Stimulated activated CD4-positive, alpha-beta T cell treated with anti-CD3 and anti-CD28 coated beads, Interleukin-12 subunit alpha, Interleukin-12 subunit beta, amount 100 ng/mL, for 24 hours (primary cell): ENCODE measurements at places on chromosomes 16 and 17.

DNA sequence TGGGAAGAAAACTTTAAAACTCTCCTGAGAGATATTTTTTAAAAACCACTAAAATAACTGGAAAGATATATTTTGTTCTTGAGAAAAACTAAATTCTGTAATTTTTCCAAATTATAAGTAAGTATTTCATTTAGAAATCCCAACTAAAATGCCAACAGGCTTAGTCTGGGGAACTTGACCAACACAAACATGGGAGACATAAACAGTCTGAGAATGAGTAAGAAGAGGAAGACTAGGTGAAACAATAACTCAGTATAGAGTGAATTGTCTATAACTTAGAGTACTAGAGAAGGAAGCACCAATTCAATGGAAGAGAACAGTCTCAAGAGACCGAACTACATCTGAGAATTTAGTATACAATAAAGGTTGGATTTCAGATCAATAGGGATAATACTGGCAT, 2.9 kb downstream of the CMTM1 start:
- no peak for DNase-seq

GRCh38 chr16:66905633-66906539, 12.8 kb downstream of the CDH16 start:
- DNase-seq: no peak

DNA sequence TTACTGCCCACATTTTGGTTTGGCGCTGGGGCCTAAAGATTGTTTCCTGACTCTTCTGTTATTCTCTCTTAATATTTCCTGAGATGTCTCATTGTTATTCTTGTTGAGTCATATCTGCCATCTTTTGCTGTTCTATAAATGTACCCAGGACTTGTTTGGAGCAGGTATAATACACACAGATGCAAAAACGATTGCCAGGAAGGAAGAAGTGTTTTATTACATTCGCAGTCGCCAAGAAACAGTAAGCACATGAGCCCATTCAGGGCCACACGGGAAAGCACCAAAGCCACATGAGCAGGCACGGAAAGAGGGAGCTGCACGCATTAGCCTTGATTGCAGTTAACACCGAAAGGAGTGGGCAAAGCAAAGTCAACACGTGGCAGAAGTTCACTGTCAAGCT, 70.2 kb downstream of the ARHGAP44 start:
- no peak for DNase-seq

DNA sequence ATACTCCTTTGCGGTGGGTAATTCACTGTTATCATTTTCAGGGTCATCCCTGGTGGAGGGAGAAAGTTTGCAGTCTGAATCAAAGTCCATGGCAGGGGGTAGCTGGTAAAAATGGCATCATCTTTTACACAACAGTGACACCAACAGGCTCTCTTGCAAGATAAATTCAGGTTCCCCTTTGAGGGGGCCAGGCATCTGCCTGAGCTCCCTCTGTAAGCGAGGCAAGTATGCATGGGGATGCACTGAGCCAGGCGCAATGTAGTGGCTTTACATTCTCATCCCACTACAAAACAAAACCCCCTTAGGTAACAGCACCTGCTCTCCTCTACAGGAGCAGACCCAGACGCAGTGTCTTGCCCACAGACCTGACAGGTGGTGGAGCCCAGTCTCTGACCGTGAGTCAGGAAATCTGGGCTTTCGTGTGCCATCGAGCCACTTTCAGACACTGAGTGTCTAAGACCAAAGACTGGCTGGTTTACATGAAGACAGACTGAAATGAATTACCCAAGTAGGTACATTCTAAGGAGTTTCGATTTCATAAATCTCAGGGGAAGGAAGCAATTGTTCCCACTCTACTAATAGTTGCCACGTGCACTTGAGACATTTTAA, 17.7 kb downstream of the LITAFD start:
- no peak for DNase-seq

GRCh38 chr16:410516-411178, 9.0 kb downstream of the DECR2 start:
- no peak for DNase-seq

DNA sequence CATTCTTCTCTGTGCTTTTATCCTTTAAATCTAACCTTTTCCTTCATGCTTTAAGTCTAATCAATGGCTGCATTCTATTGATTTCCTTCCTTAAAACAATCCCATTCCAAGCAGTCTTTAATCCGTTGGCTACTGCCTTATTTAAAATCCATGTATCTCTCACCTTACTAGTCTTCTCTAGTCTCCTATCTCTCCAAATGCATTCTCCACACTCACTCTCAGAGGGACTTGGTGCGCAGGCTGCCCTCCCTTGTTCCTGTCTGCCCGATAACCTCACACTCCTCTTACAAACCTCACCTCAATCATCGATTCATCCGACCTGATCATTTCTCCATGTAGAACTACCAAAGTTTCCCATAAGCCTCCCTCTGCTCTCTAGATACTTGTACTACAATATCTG, 23.1 kb downstream of the PSMD12 start:
- DNase-seq: no peak

DNA sequence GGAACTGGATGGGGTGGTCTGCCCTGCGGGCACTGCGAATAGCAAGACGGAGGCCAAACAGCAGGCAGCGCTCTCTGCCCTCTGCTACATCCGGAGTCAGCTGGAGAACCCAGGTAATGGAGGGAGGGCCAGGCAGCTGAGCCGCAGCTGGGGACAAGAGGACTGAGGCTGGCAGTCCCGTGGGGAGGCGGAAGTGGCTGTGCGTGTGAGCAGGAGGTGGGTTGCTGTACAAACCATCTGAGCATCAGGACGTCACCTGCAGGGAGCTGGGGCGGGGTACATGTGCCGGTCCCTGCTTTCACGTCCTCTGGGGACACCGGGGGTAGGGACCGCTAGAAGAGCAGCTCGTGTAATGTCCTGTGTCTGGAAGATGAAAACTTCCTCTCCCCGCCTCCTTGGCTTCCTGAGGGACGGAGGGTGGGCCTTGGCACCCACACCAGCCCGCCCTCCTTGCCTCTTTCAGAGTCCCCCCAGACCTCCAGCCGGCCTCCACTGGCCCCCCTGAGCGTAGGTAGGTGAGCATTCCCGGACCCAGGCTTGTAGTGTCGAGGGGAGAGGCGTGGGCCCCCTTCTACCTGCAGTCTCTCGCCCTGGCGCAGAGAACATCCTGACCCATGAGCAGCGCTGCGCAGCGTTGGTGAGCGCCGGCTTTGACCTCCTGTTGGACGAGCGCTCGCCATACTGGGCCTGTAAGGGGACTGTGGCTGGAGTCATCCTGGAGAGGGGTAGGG, 3.7 kb downstream of the ADAD2 start:
- DNase-seq: no peak

DNA sequence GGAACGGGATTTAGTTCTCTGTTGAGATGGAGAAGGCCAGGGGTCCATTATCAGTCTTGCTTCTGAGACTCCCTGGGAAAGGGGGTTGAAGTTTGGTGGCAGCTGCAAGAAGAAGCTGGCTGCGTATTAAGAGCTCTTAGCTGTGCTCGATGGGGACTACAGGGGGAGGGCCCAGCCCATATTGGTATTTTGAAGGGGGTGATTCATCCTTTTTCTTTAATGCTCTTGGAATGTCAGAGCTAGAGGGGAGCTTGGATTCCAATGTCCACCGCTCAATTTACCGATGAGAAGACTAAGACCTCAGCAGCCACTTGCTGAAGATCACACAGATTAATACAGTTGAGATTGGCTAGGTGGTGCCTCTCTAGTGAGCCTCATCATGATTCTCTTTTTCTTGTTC, 5.0 kb downstream of the NOG start:
- DNase-seq: no peak

- no peak for DNase-seq
Measured at GRCh38 chr16:30407804-30408534, 563 bp downstream of the ZNF771 start.

DNA sequence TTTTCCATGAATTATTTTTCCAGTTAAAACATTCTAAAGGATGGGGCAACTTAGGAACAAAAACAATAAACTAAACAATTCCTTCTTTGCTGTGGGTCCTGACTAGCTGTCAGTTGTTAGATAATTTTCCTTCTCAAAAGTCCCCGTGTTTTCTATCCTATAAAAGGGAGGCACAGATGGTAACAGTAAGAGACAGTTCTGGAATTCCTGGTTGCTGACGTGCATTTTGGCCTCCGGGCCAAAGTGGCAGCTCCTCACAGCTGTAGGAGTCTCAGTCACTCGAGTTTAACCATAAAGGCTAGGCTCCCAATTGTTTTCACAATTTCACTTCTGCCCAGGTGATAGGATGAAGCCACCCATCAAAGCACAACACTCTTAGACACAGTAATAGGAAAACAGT, 77.0 kb upstream of the ZNF423 start:
- DNase-seq: no peak

GRCh38 chr16:84790301-84790700, 29.5 kb upstream of the CRISPLD2 start:
- DNase-seq: no peak

GRCh38 chr17:75344666-75345065, 55.4 kb upstream of the SLC25A19 start:
- no peak for DNase-seq

- DNase-seq: no peak
Measured at GRCh38 chr17:55283256-55283965, 18.7 kb downstream of the HLF start.

GRCh38 chr16:49836668-49837067, 19.2 kb downstream of the ZNF423 start:
- DNase-seq: no peak

GRCh38 chr17:31534223-31534888, 142.9 kb downstream of the RAB11FIP4 start:
- no peak for DNase-seq

DNA sequence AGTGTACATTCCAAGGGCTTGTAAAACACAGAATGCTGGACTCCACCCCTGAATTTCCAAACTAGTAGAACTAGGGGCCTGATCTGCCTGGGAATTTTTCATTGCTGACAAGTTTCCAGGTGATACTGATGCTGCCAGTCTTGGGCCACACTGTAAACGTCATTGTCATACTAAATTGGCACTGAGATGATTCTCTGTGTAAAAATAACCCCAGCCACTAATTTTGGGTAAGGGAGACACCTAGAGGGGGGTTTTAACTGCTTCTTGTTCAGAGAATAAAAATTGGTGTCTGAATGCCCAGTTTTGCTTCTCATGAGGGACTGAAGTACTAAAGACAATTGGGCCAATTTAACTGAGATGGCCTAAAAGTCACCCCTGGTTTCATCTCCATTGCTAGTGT, 5.0 kb upstream of the CDH13 start:
- no peak for DNase-seq

DNA sequence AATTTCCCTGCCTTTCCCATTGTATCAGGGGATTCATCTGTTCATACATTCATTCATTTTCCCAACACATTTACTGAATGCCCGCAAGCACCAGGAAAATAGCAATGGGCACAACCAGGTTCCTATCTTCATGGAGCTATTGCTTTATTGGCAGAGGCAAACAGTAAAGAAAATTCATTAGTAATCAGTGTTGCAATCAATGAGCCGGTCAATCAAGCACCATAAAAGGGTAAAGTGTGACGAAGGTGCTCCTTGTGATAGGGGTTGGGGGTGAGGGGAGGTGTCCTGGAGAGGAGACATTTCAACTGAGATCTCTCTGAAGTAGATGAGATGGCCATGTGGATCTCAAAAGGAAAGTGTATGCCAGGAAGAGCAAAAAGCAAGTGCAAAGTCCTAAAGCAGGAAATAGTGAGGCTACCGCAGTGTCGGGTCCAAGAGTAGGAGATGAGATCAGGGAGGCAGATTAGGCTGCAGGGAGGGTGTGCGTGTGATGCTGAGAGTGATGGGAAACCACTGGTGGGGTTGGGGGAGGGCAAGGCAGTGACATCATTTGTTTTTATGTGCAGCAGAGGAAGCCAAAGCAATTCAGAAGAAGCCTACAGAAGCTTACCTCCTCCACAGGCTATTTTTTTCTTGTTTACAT, 28.4 kb downstream of the CDH13 start:
- DNase-seq: peak; percentile 18

- DNase-seq: no peak
Measured at GRCh38 chr17:41480136-41480535, 815 bp downstream of the KRT35 start.

DNA sequence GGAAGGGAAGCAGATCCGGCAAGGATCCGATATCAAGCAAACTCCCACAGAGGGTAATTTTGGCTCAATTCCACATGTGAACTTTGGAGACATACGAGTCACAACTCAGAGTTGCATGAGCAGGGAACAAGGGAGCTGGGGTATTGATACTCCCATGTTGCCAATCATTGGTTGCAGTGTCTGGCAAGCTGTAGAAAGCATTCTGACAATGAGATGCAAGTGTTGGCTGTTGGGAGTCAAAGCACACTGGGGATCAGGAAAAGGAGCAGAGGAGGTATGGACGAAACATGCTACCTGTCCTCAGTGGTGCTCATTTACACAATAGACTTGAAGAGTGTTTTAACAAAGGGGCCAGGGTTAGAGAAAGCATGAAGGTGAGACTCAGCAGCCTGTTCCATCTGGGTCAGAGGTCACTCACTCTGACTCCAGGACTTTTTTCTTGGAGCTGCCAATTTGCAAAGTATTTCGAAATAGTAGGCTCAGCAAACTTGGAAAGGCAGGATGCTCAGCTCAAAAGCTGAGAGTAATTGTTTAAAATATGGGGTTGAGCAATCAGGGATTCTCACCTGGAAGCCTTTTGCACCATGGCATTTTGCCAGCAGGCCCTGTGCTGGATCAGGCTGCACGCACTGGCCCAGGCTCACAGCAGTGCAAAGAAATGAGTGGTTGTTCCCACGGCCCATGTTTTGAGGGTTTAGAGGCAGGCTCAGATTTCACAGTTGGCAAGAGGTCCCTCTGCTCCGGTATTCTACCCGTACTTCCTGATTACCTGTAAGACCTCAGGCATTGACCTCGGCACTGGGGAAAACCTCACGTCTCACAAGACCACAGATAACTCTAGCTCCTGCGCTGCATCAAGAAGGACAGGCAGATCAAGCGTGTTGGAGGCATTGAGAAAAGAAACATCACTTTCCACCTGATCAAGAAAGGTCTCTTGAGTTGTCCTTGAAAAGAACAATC, 17.6 kb upstream of the NKD1 start:
- DNase-seq: no peak

DNA sequence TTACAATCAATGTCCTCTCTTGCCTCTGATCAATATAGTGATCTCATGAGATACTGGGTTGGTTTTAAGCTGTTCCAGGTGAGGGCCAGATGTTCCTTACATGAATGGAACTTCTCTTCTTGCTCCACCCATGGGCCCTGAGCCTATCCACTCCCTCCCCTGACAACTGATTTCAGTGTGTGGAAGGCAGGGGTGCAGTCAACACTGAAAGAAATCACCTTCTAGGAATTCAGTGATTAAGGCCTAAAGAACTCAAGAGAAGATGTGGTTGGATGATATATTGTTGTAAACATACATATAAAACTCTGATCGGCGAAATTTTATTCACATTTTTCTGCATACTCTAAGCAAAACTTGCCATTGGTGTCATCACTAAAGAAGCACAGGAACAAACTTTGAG, 6.7 kb upstream of the GOSR2 start:
- no peak for DNase-seq

DNA sequence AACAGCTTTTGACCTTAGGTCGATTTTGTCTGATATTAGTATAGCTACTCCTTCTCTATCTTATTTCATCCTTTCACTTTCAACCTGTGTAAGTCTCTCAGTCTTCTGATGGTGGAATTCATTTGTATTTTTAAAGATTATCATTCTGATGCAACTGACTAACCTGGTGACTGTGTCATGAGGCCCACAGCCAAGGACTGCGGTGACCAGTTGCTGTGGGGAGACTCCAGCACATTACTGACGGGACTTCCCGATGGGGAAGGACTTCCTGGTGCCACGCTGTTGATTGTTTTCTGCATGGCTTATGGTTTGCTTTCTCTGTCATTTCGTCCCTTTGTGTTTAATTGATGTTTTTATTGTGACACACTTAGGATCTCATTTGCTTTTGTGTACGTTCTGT, 34.2 kb downstream of the RMI2 start:
- DNase-seq: no peak

GRCh38 chr16:89313583-89313982, 96.1 kb downstream of the ZNF778 start:
- DNase-seq: no peak
